Heart right ventricle (tissue), 16 donors: ENCODE measurements at places on chromosomes 16 and 17.

- DNase-seq, result no peak
These were observed 959 bp downstream of the SSH2 start for GRCh38 chr17:29929006-29929532.

GRCh38 chr16:20380782-20381181 is 23.8 kb downstream of the PDILT start:
- DNase-seq, result no peak

DNA sequence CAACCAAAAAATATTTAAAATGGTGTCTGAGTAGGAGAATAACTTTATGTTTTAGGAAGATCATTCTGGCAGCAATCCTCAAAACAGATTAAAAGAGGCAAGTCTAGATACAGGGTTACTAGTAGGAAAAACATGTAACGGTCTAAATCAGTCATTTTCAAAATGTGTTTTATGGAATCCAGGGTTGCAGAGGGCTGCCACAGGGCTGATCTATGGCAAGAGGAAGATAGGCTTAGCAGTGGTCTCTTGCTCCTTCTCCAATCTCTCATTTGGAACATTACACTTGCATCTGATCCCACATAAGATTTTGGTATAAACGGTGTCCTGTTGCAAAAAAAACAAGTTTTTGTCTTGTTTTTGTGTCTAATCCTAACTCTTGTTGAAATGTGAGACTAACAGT is 9.2 kb downstream of the IKZF3 start:
- DNase-seq, result no peak

DNA sequence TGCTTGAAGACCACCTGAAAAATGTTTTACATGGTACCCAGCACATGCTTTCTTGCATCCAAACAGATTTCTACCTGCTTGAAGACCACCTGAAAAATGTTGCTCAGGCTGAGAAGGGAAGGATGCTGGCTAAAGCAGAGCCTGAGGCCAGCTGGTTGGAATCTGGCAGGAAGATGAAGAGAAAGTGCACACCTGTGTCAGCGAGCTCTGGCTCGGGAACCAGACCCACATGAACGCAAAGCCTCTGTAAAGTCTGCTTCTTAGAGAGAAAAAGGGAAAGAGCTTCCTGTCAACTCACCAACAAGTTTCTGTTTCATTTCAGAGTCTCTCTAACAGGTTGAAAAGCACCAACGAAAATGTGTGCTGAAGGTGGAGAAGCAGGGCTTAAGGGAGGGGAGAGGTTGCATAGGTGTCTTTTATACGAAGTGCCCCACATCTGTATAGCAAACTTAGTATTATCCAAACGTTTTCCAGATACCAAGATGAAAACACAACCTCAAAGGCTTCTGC is 226.0 kb downstream of the TOX3 start:
- DNase-seq, result no peak

DNA sequence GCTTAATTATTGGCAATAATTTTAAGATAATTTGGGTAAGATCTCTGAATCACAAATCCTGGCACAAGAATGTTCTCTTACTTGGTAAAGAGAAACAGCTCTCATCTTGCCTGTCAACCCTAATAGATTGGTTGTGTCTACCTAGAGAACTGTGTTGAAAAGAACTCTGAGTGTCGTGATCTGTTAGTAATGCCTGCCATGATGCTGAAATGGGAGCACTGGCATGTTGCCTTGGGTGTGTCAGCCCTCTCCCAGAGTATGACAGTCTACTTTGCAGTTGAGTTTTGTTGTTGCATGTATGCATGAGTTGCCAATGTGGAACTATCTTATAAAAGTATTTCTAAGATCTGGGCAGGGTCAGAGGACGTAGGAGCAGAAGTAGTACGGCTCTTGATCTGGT is 221.4 kb downstream of the MAF start:
- DNase-seq, result no peak

GRCh38 chr16:27251541-27252205 is 16.9 kb downstream of the NSMCE1 start:
- no peak for DNase-seq
